NCI-H1092 (cell line): ENCODE measurements at places on chromosomes 6 and 20.

- DNase-seq = no peak
Observed at GRCh38 chr6:397604-398003, 6.1 kb downstream of the IRF4 start.

GRCh38 chr20:22819112-22819511 is 216.0 kb upstream of the SSTR4 start:
- no peak for DNase-seq

- no peak for DNase-seq
Observed at GRCh38 chr6:4021854-4022695, 56.9 kb downstream of the FAM217A start.

DNA sequence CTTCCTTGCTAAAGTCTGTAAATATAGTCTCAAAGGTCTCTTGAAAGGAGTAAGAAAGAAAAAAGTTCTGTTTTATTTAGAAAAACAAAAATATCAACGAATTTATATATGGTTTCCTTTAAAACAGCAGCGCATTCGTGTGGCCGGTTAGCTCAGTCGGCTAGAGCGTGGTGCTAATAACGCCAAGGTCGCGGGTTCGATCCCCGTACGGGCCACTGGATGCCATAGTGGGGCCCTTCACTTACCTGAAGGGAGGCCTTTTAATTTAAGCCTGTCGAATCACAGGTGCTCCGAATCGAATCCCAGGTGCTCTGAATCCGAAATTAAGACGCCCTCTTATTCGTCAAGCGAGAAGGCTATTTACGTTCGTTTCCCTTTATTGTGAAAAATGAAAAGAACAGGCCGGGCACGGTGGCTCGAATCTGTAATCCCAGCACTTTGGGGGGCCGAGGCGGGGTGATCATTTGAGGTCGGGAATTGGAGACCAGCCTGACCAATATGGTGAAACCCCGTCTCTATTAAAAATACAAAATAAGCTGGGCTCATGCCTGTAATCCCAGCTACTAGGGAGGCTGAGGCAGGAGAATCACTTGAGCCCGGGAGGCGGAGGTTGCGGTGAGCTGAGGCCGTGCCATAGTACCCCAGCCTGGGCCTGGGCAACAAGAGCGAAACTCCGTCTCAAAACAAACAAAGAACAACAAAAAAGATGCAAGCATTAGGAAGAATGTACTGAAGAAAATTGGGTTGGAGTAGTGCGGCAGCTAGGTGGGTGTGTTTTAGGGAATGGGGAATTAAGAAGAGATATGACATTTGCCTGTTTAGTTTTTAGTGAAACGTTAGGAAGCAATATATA is 195.8 kb upstream of the ZNF184 start:
- DNase-seq = no peak

GRCh38 chr6:26268659-26269402 is 96.2 kb upstream of the BTN3A2 start:
- no peak for DNase-seq

DNA sequence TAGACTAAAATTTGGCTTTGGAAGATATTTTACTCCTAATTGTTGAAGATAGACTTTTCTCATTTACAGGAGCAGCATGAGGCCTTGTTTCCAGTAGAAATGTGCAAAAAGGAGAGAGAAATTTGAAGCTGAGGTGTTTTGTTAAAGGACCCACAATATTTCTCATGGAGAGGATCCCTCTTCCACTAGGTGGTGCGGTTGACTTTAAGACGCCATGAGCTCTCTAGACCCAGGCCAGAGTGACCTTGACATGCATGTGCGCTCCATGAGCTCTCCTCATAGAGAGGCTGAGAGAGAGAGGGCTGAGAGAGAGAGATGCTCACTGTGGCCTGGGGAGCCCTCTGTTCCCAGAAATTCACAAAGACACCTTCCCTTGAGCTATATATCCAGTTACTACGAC is 861.2 kb upstream of the EYS start:
- DNase-seq = no peak
